ENCODE measurements at places on chromosomes 6 and 20. TPM values are rescaled to one million over a fixed set of nuclear protein-coding genes. Genes with fewer than 3 reads are reported as not detected.
A peak's percentile ranks its signal among the peaks of the same experiment; 100 is the strongest.

The VSTM2L gene
- total RNA-seq: not detected

DNA sequence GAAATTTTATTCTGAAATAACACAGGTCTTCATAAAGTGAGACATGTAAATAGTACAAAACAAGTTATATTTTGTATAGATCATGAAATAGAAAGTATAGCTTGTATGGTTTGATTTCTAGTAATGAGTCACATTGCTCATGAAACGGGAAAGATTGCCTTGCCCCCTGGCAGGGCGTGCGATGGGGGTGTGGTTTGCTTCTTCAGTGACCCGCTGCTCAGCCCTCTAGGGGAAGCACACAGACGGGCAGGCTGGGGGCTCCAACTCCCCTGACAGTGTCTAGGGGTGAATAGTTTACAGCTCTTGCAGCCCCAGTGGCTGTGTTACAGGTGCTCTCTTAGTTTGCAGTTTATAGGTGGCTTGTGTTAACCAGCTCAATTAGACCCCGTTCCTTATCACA lies 170.5 kb upstream of the RGS17 start:
- no peak for DNase-seq

DNA sequence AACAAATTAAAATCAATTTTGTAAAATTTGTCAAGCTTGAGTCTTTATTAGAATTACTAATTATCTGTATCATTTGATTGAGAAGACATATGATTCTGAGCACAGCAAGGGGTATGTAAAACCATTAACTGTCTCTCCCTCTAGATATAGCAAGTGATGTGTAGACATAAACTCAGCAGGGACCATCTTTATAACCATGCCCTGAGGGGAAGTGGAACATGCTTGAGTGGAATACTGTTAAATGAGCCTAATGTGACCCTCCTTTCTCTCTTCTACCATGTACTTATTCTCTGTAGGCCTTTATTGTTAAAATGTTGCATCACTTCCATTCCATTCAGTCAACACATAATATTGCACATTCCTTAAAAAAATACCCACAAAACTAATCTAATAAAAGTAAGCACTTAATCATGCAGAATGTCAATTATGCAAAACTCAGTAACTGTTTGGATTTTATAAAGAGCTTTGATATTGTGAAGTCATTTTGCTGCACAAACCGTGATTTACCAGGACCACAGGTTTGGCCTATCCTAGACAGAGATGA lies 896.6 kb upstream of the MANEA start:
- DNase-seq: no peak

- DNase-seq: no peak
Observed at GRCh38 chr20:8855315-8855714, 213.6 kb upstream of the PLCB4 start.

GRCh38 chr6:165049362-165049761 lies 260.0 kb downstream of the C6orf118 start:
- peak; percentile 6 for DNase-seq

GRCh38 chr6:81002126-81002525 lies 750.4 kb downstream of the TENT5A start:
- no peak for DNase-seq

- no peak for DNase-seq
Observed at GRCh38 chr6:44397424-44398164, 10.1 kb downstream of the CDC5L start.

GRCh38 chr20:42493001-42493400 lies 696.7 kb downstream of the PTPRT start:
- DNase-seq: no peak

GRCh38 chr6:47076422-47077344 lies 34.6 kb upstream of the ADGRF1 start:
- no peak for DNase-seq

GRCh38 chr6:29563435-29563965 lies 4.0 kb upstream of the UBD start:
- DNase-seq: no peak

DNA sequence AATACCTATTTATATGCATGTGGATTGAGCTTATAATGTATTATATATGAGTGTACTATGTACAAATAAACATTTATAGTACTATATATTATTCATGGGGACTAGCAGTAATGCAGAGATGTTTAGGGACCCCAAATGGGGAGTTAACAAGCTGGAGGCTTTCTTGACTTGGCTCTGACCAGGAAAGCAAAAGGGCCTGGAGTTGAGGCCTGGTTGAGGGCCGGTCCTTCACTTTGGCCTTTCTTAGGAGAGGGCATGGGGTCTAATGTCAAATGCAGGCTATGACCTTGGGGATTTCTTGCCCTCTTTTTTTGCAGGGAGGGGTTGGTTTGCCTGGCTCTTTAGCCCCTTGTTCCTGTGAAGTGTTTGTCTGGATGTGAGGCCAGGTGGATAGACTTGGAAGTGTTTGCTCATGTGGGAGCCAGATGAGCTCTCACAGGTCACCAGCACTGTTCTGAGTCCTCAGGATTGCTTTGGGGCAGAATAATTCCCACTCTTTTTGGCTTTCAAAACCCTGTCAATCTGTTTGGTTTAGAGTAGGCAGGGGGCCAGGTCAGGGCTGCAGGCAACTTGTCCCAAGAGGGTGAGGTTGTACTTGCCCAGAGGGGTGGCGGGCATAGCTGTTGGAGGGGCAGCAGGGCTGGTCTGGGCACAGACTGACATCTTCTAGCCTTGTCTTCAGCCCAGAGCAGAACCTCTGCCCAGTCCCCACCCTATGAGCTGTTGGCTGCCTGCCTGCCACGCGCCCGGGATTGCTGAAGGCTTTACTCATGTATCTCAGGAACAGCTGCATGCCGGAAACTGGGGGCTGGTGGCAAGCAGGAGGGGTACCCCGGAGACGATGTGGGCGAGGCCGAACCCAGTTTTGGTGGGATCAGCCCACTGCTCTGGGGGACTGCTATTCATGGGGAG lies 14.6 kb downstream of the TJAP1 start:
- no peak for DNase-seq
